ENCODE measurements at places on chromosomes 6 and 20. TPM values are rescaled to one million over a fixed set of nuclear protein-coding genes. Genes with fewer than 3 reads are reported as not detected.

Gene MCCD1
- total RNA-seq, result not detected

Gene GLYATL3
- total RNA-seq, result not detected

Gene B3GALT4
- total RNA-seq, result 8.6 TPM

DNA sequence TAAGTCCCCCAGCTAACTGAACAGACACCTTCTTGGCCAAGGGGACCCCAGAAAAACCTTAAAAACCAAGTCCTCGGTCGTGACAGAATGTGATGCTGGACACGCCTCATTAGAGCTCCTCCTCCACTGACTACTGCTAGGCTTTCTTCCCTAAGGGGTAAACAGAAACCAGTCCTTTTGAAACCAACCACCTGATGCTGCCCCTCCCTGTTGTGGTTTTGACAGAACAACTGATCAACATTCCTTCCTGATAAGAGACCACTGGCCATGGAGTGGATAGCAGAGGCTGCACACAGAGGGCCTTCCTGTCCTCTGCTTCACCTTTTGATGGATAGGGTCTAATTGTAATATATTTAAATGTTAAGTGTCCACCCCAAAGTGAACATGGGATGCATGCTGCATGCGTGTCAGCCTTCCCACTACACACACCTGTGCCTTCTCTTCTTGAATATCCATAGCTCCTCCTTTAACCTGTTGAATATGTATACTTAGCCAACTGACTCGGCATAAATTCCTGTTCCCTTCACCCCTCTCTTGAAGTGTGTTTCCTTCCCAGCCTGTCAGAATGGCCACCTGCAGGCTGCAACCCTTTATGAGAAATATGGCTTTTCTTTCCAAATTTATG, 27.9 kb upstream of the SLC2A12 start:
- H3K27me3 ChIP-seq, result peaks cover 4% of the 10 kb centered on the region
- H3K4me1 ChIP-seq, result no peaks in the 10 kb centered on the region
- no peaks in the 10 kb centered on the region for H3K36me3 ChIP-seq
- DNase-seq, result no peak
- H3K27ac ChIP-seq, result no peak overlapping the region

- DNase-seq, result no peak
- H3K27ac ChIP-seq, result no peak overlapping the region
- peaks cover under 1% of the 10 kb centered on the region for H3K4me1 ChIP-seq
- no peaks in the 10 kb centered on the region for H3K36me3 ChIP-seq
- peaks cover 10% of the 10 kb centered on the region for H3K27me3 ChIP-seq
- no peak overlapping the region for H3K4me3 ChIP-seq
These were observed 10.3 kb downstream of the KCNK5 start for GRCh38 chr6:39218868-39219567.

Gene TMEM74B
- 5.0 TPM for total RNA-seq

Gene PKHD1
- 0.02 TPM for total RNA-seq

- no peak for DNase-seq
- no peak overlapping the region for H3K4me3 ChIP-seq
- no peak overlapping the region for H3K27ac ChIP-seq
- H3K4me1 ChIP-seq, result no peaks in the 10 kb centered on the region
- H3K36me3 ChIP-seq, result no peaks in the 10 kb centered on the region
These were observed 28.7 kb upstream of the NT5E start for GRCh38 chr6:85421181-85421580.

- peaks cover 3% of the 10 kb centered on the region for H3K27me3 ChIP-seq
- H3K4me1 ChIP-seq, result peaks cover 4% of the 10 kb centered on the region
- no peak overlapping the region for H3K27ac ChIP-seq
- no peaks in the 10 kb centered on the region for H3K36me3 ChIP-seq
- H3K4me3 ChIP-seq, result no peak overlapping the region
- DNase-seq, result no peak
These were observed 106.0 kb downstream of the MYO6 start for GRCh38 chr6:75855052-75855451.

GRCh38 chr6:6870921-6871320, 236.8 kb upstream of the RREB1 start:
- H3K27me3 ChIP-seq, result no peaks in the 10 kb centered on the region
- H3K27ac ChIP-seq, result no peak overlapping the region
- no peak for DNase-seq
- no peak overlapping the region for H3K4me3 ChIP-seq
- no peaks in the 10 kb centered on the region for H3K4me1 ChIP-seq
- H3K36me3 ChIP-seq, result no peaks in the 10 kb centered on the region

DNA sequence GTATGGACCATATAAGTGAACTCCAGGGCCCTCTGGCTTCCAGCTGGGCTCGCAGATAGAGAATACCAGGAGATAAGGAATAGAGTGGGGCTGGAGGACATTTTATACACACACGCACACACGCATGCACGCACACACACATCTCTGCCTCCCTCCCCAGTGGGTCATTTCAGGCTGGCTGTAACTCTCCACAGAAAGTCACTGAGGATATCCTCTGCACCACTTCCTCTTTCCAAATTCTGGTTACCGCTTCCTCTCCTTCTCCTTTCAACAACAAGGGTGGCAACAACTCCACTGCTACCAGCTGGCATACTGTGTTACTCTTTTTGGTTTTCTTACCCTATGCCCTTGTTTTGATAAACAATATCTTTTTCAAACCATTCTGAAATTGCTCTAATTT, 280.2 kb downstream of the COL12A1 start:
- H3K27ac ChIP-seq, result no peak overlapping the region
- no peaks in the 10 kb centered on the region for H3K36me3 ChIP-seq
- no peaks in the 10 kb centered on the region for H3K4me1 ChIP-seq

Gene CDSN
- not detected for total RNA-seq

Gene COL19A1
- total RNA-seq, result 0.78 TPM

DNA sequence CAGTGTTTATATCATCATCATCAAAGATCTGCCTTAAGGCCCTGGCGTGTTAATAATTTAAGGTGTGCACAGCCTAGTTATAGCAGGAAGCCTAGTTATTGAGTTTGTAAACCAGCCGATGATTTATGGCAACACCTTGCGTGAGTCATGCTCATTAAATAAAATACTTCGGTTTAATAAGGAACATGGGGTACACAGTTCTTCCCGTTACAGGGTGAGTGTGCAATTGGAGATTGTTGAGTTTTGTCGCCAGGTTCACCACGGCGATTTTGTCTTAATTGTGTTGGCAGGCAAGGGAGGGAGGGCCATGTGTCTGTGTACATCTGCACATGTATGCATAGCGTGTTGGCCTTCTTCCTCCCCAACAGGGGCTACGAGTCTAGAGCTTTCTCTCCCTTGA, 104.0 kb downstream of the TFAP2A start:
- H3K27ac ChIP-seq, result no peak overlapping the region
- no peak for DNase-seq
- H3K27me3 ChIP-seq, result peaks cover 1% of the 10 kb centered on the region
- H3K4me1 ChIP-seq, result peaks cover 16% of the 10 kb centered on the region

Gene IL17F
- not detected for total RNA-seq

Gene RTF2
- 66.3 TPM for total RNA-seq

- H3K4me1 ChIP-seq, result peaks cover 5% of the 10 kb centered on the region
- no peaks in the 10 kb centered on the region for H3K27me3 ChIP-seq
- no peak for DNase-seq
- H3K36me3 ChIP-seq, result peaks cover 14% of the 10 kb centered on the region
These were observed 897.8 kb downstream of the EPHA7 start for GRCh38 chr6:92521553-92521952.

Gene EEF1A2
- 55.3 TPM for total RNA-seq

DNA sequence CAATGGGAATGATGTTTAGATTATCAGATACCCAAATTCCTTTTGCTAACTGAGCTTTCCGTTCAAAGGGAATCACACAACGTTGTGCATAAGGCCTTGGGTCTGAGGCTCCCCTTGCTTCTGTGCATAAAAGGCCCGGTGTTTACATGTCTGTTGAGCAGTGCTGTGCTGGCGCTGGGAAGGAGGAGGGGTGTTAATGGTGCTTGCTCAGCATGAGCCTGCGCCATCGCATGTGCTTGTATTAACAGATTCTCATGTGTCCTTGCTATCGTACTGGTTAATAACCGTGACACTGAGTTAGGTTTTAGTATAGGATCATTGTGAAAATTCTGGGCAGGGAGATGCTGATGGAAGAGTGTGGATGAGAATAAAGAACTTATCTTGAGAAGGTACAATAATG, 62.3 kb upstream of the TRAF3IP2 start:
- peaks cover 4% of the 10 kb centered on the region for H3K36me3 ChIP-seq
- H3K4me3 ChIP-seq, result no peak overlapping the region
- peak overlapping the region; percentile 75 for H3K27ac ChIP-seq
- peaks cover 29% of the 10 kb centered on the region for H3K4me1 ChIP-seq

- peaks cover 5% of the 10 kb centered on the region for H3K36me3 ChIP-seq
- no peak for DNase-seq
- no peak overlapping the region for H3K4me3 ChIP-seq
- H3K27me3 ChIP-seq, result peaks cover 2% of the 10 kb centered on the region
These were observed 336.8 kb downstream of the HDGFL1 start for GRCh38 chr6:22906091-22906549.

DNA sequence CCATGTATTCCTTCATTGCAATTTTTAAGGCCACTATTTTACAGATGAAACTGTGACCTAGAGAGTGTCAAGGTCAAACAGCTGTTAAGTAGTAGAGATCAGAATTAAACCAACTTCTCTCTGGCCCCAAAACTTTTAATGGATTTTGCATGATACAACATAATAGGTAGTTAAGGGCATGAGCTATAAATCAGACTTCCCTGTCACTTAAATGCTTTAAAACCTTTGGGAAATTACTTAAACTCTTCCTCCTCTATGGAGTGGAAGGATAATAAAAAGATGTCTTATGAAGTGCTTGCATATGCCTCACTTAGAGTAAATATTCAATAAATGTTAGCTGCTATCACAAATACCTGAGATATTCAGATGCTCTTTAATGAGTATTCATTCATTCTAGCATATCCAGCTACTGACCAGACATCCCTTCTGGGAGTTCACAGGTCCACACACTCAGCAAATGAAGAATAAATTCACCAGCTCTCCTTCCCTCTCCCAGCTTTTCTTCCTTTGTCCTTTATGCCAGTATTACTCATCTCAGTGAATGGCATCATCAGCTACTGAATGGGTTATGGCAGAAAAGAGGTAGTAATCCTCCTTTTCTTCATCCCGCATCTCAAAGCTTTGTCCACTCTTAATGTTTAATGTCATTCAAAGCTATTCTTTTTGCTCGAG, 36.2 kb downstream of the EYA4 start:
- peaks cover 4% of the 10 kb centered on the region for H3K4me1 ChIP-seq
- H3K36me3 ChIP-seq, result no peaks in the 10 kb centered on the region
- no peak overlapping the region for H3K27ac ChIP-seq
- H3K4me3 ChIP-seq, result no peak overlapping the region
- H3K27me3 ChIP-seq, result peaks cover 2% of the 10 kb centered on the region

DNA sequence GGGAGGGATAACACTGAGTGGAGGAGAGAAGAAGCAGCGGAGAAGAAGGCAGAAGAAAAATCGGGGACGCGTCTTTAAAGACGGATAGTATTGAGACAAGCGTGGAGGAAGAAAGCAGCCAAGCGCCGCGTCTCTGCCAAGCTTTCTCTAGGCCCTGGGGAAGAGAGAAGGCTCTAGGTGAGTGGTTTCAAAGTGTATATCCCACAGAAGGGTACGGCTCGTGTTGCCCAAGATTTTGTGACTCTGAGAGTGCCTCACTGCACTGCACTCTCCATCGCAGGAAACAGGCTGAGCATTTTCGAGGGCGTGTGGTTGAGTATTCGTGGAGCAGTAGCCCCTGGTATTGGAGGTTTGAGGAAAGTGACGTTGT, 185.4 kb downstream of the TRIM27 start:
- no peaks in the 10 kb centered on the region for H3K36me3 ChIP-seq
- peaks cover 4% of the 10 kb centered on the region for H3K4me1 ChIP-seq
- DNase-seq, result no peak
- peak overlapping the region; percentile 73 for H3K4me3 ChIP-seq
- no peak overlapping the region for H3K27ac ChIP-seq
- H3K27me3 ChIP-seq, result peaks cover 34% of the 10 kb centered on the region

DNA sequence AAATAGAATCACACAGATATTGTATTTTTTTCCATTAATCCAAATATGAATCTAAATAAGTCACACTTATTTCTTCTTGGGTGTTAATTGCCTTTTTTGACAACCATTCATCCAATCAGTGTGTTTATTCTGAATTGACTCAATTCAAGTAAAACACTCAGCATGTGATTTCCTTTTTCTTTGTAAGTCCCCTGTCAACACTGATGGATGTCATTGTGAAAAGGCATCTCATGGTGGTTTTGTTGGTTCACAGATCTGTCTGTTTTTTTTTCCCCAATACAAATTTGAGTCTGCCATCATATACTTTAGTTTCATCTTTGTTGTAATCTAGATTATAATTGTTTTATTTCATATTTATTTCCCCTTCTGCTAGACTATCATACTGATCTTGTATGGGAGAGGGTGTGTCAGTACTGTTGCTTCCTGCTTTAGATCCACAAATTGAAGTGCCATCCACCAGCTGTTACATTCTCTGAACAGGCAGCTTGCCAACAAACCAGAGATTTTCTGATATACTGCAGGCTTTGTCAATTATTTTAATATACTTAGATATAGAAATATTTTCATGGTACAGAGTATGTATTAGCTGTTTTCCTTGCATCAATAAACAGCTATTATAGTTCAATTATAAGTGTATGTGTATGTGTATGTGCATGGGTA, 64.2 kb upstream of the FLRT3 start:
- no peaks in the 10 kb centered on the region for H3K27me3 ChIP-seq
- DNase-seq, result no peak
- no peaks in the 10 kb centered on the region for H3K36me3 ChIP-seq
- H3K27ac ChIP-seq, result no peak overlapping the region
- peaks cover 15% of the 10 kb centered on the region for H3K4me1 ChIP-seq

Gene DNAH8
- total RNA-seq, result not detected

Gene PRL
- not detected for total RNA-seq
